Fibroblast of skin of left quadriceps (primary cell): ENCODE measurements at places on chromosomes 7 and 10.

DNA sequence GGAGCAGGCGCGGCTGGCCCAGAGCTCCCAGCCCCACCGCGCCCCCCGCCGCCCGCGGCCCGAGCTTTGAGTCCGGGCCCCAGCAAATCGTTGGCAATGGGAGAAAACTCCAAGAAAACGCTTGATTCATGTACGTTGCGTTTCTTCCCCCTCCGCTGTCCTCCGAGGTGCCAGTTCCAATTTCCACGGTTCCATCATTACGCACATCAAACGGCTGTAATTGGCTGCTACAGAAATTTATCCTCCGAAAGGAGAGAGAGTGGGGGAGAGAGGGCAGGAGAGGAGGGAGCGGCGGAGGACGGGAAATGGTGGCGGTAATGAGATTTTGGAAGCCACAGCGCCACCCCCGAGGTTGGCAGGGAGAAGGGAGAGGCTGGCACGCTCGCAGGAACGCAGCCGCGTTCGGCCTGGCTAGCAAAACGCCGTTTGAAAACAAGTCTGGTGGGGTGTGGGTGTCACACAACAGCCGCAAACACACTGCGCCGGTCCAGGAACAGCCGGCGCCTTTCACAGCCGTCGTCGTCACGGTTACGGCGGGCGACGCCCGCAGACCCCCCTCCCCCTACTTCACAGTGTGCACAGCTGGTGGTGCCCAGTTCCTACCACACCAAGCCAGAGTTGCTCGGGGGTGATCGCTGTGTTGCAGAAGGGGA lies 57.5 kb downstream of the UNCX start:
- DNase-seq = no peak

DNA sequence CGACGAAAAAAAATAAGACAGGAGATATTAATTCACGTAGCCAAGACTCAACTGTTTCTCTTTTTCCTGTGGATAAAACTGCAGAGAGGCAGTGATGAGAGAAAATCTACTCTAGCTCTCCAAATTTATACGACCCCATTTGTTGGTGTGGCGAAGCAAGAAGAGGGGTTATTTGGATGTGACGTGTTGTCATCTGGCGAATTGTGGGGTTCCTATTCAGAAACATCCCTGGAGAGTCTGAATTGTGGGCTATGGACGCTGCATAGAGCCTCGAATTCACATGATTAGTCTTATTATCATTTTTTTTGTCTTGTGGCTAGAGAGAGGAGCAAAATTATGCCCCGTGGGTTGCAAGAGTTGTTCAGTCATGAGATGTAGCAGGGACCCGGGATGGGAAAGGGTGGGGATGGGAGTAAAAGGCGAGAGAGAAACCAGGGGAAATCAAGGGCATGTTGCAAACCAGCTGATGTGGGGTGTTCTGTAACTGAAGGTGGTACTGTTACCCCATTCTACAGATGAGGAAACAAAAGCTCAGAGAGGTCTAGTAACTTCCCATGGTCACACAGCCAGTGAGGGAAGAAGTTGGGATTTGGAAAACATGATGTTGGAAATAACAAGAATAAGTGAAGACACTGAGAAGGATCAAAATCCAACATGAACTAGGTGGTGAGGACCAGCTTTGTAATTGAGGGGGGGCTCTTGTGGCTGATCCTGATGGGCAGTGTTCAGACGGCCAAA lies 69.2 kb upstream of the SFMBT2 start:
- no peak for DNase-seq

GRCh38 chr7:106966121-106966520 lies 78.4 kb upstream of the PRKAR2B start:
- DNase-seq = no peak

GRCh38 chr7:11551470-11551869 lies 280.5 kb downstream of the THSD7A start:
- no peak for DNase-seq

DNA sequence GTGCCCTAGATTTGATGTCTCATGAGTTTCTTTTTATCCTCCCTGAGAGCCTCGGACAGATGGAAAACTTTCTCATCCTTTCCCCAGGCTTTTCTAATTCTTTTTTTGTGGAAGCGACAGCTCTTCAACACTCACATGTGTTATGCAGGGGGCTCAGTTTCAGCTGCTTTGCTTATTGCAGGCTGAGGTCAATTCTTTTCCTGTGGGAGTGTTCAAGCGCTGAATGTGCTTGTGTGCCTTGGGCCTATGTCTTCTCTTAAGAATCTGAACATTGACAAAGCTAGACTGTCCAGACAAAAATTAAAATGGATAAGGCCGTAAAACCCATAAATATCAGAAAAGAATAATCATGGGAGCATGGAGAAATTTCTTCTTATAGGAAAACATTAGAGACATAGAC lies 125.2 kb upstream of the STEAP4 start:
- no peak for DNase-seq

- DNase-seq = no peak
Observed at GRCh38 chr7:55055479-55055878, 36.7 kb downstream of the EGFR start.

DNA sequence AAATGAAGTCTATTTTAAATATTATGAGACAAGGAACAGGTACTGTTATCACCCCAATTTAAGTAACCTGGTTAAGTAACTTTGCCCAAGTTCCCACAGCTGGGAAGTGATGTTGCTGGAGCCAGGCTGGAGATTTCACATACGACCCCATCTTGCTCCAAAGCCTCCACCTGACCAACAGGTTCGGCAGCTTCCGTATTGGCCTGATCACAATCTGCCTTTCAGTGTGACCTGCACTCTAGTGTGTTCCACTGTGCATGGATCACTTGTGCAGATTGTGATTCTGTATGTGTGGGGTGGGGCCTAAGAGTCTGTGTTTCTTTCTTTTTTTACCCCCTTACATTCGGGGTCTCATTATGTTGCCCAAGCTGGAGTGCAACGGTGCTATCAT lies 66.1 kb downstream of the PRTFDC1 start:
- DNase-seq = no peak

DNA sequence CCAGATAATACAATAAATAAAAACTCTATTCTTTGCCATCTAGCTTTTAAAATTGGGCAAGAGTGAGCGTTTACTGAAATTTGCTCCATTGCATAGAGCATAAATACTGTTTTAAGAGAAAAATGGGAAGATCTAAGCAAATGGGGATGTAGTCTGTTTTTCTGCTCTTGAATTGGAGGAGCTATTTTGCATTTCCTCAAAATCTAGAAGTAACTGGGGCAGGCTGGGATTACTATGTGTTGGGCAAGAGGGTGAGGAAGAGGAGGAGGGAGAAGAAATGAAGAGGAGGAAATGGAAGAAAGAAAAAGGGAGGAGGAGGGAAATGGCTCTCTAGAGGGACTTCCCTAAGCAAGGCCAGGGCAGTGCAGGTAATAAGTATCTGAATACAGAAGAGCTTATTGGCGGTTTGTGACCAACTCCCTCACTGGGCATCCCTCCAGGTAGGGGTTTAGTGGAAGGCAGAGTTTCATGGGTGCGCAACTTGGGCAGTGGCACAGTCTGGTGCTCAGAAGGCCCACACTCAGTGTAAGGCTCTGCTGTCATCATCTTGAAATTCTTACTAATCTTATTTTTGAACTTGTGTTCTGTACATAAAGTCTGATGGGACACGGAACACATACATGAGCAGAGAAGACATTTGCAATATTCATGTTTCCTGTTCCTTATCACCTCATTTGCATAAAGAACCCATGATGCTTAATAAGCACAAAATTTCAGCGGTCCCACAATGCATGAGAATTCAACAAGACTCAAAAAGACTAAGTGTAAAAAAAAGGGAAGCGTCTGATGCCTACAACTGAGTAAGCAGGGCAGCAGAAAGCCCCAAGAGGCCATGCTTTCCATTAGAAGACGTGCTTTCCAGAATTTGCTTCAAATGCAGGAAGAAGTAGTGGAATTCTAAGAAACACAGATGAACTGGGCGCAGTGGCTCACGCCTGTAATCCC lies 116.9 kb downstream of the EVX1 start:
- no peak for DNase-seq

DNA sequence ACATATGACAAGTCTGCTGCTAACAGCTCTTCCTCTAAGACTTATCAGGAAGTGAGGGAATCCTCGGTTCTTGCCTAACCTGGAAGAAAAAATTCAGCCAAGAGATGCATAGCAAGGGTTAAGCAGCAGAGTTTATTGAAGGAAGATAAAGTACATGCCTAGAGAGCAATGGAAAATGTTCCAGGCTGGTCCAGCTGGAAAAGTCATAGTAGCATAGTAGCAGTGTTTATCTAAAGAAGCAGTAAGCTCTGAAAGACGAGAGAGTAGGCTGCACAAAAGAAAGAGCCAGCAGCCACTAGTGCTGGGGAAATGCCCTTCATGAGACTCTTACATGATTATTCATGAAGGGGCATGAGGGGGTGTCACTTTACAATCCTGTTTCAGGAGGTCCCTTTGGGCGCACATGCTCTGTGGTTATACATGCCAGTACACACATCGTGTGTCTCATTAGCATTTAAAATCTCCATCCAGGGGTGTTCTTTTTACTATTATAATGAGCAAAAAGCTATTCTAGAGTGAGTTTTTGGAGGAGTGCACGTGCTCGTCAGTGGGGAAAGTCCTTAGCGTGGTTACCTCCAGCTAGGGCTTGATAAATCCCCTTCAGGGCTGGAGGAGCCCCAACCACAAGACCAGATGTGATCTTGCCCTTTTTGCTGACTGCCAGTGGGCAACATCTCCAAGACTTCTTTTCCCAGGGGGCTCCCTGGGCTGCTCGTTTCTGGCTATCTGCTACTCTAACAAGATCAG lies 716.1 kb downstream of the PARD3 start:
- no peak for DNase-seq

- DNase-seq = no peak
Observed at GRCh38 chr10:117092386-117092785, 45.7 kb downstream of the VAX1 start.

DNA sequence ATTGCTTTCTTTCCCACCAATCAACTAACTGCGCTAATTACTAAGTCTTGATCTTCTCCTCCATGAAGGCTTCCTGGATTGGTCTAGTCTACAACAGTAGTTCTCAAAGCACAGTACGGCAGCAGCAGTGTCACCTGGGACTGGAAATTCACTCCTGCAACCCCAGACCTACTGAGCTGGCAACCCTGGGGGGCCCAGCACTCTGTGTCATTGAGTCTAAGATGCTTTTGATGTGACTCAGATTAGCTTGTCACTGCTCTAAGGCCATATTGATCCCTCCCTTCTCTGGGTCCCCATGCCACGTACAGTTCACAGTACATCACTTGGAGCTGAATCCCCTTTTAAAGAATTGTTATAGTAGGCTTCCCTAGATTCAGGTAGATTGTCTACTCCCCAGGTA lies 65.7 kb upstream of the KMT2C start:
- no peak for DNase-seq

GRCh38 chr7:157427811-157428553 lies 91.2 kb downstream of the DNAJB6 start:
- no peak for DNase-seq

DNA sequence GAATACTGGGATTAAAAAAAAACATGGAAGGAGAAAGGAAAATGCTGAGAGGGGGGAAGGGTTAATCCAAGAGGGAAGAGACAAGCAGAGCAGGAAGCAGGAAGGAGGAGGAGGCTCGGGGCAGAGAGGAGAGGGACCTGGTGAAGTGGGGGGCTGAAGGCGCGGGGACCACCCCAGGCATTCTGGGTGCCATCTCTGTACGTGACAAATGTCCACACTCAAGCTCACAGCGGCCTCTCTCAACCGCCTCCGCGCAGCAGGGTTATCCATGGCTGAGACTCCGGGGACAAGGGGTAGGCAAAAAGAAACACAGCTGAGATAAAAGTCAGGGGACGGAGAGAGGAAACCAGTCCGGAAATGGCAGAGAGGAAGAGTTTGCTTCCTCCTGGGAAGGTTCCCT lies 33.9 kb downstream of the EN2 start:
- no peak for DNase-seq
